ENCODE measurements at places on chromosomes 12 and 14. TPM values are rescaled to one million over a fixed set of nuclear protein-coding genes. Genes with fewer than 3 reads are reported as not detected.

The KRT71 gene
- not detected for total RNA-seq

The PLEKHD1 gene
- total RNA-seq: not detected

The SLC25A47 gene
- total RNA-seq: not detected

The CATSPERB gene
- not detected for total RNA-seq

The KCNA5 gene
- not detected for total RNA-seq

The ARHGAP5 gene
- 64.9 TPM for total RNA-seq

The SLC5A8 gene
- total RNA-seq: not detected

The ATG101 gene
- total RNA-seq: 156 TPM

The MLF2 gene
- total RNA-seq: 226 TPM

The CLEC9A gene
- not detected for total RNA-seq

The ARHGEF40 gene
- total RNA-seq: 86.1 TPM

The FUT8 gene
- total RNA-seq: 103 TPM

The NPFF gene
- not detected for total RNA-seq

The DBX2 gene
- not detected for total RNA-seq

The ADAM21 gene
- 0.40 TPM for total RNA-seq

DNA sequence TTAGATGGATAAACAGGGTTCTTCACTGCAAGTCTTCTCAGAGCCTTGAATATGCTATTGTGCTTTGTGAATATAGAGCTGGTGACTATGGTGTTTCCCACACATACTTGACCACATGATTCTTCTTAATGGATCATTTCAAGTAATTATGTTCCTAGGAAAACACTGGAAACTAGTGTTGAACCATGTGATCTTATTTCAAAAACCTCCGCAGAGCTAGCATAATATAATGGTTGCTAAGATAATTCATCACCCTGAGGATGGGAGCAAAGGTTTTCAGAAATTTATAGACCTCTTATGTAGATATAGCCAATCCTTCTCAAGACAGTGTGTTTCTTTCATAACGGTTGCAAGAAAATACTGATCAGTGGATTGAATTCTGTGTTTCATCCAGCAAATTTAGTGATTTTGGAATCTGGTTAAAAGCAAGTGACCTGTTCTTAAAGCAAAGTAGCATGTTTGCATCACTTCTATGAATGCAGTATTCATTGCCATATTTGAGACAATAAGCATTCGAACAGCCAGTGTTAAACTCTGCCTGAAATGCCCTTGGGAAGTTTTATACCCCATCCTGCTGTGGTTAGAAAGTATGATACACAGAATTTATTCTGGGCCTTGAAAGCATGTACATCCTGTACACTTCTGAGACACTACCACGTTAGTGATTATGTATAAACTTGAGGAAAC is 341.0 kb upstream of the E2F7 start:
- no peak for DNase-seq

DNA sequence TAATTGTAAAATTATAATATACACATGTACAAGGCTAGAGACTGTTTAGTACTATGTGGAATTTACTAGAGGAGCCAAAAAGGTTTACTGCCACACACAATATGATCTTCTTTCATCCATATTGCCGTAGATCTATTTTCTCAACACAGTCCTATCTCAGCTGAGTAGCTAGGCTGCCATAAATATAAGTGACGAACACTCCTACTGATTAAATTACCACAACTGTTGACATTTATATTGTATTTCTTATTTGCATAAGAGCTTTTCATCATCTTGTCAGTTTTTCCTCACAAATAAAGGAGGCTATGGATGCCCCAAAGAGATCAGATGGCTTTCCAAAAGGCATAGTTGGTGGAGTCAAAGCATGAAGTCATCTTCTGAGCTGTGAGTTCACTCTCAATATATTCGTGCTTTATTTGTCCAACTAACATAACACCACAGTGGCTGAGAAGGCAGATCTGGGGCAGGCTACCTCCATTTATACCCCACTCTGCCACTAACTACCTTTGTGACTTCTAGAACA is 78.6 kb downstream of the CCDC59 start:
- no peak for DNase-seq

- no peak for DNase-seq
These were observed 140.1 kb downstream of the DHRS2 start for GRCh38 chr14:23776296-23776695.

GRCh38 chr12:78036874-78037273 is 206.2 kb downstream of the NAV3 start:
- no peak for DNase-seq

GRCh38 chr12:71942259-71942658 is 3.6 kb downstream of the TPH2 start:
- DNase-seq: no peak

GRCh38 chr14:21802441-21802840 is 128.8 kb upstream of the OR4E1 start:
- DNase-seq: no peak

DNA sequence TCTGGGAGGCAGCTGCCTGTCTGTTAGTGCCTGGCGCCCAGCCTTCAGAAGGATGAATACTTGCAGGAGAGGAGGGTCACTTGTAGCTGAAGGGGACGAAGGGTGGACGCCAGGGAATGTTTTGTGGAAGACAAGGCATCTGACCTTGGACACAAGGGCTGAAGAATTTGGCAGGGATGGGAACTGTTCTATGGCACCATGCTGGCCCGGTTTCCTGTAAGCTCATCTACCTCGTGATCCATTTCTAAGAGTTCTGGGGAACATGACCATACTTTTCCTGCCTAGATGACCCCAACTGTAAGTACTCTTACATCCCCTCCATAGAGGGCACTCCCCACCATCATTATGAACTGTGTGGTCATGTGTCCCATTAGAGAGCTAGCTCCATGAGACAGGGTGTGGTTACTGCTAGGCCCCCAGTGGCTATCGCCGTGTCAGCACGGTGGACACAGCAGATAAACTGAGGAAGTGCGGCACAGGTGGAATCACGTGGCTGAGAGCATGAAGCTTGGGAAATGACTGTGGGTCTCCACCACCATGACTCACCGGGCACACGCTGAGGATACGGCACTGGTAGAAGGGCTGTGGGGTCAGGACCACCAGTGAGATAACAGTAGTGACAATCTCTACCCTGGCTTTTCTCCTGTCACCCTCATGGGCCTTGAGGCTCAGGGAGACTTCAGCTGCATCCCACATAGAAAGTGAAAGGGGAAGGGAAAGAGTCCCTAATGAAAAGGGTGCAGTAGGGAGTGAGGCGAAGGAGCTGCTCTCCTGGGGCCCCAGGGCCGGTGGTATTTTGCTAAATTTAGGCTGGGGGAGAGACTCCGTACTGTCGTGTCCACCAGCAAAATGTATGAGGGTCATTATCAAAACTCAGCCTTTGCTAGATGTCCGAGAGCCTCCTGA is 252.6 kb downstream of the FOXN3 start:
- no peak for DNase-seq

GRCh38 chr12:11776316-11776715 is 126.8 kb downstream of the ETV6 start:
- DNase-seq: no peak

DNA sequence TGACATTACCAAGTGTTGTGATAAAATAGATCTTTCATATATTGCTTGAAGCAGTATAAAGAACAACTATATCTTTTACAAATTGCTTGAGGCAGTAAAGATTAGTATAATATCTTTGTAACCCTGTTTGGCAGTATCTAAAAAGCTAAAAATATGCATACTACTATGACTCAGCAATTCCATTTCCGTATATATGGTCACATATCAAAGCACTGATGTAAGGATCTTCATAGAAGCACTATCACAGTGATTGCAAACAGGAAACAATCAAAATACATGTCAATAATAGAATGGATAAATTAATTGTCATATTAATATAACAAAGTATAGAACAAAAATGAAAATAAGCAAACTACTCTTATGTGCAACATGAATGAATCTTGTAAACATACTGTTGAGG is 158.4 kb upstream of the IGF1 start:
- DNase-seq: no peak

GRCh38 chr14:33480071-33480886 is 470.6 kb downstream of the EGLN3 start:
- DNase-seq: no peak

GRCh38 chr12:104667139-104667538 is 210.4 kb downstream of the CHST11 start:
- DNase-seq: no peak

DNA sequence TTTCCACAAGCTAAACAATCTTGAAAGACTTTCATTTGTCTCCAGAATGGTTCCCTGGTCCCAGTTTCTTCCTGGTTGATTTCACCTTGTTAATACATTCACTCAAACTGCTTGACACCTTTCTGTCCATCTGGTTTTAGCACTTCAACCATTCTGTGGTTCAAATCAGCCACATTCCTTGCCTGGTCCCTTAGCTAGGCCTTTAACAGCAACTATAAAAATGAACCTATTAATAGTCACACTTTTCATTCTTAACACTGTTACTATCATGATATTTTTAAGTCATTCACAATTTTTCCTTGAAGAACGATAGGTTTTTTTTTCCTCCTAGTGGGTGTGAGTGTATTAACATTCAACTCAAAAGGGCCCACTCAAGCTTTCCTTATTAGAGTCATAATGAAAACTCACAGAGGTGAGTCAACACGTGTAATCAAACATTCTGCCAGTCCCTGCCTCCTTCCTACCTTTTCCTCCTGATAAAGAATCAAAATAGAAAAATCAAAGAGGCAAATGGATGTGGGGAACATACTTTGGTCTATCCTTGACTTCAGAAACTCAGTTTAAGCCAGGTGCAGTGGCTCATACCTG is 34.4 kb upstream of the CCNT1 start:
- DNase-seq: no peak

DNA sequence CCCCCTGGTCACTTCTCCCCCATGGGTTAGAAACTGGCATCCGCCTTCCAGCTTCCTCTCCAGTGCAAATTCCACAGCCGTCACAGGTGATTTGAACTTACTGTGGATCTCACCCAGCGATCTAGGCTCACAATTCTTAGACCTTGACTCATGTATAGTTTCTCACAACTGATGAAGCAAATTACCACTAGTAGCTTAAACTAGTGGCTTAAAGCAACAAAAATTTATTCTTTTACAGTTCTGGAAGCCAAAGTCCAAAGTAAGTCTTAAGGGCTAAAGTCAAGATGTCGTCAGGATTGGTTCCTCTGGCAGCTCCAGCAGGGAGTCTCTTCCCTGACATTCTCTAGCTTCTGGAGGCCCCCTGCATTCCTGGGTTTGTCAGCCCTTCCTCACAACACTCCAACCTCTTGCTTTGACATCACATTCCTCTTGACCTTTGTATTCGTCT is 117.4 kb downstream of the KTN1 start:
- DNase-seq: no peak

GRCh38 chr14:101775826-101776225 is 14.3 kb downstream of the PPP2R5C start:
- DNase-seq: no peak

GRCh38 chr12:19710811-19711793 is 271.8 kb downstream of the AEBP2 start:
- no peak for DNase-seq

- DNase-seq: no peak
These were observed 141.6 kb downstream of the GLT1D1 start for GRCh38 chr12:128994856-128995255.

- DNase-seq: no peak
These were observed 155.1 kb downstream of the BTG1 start for GRCh38 chr12:91990525-91990924.

DNA sequence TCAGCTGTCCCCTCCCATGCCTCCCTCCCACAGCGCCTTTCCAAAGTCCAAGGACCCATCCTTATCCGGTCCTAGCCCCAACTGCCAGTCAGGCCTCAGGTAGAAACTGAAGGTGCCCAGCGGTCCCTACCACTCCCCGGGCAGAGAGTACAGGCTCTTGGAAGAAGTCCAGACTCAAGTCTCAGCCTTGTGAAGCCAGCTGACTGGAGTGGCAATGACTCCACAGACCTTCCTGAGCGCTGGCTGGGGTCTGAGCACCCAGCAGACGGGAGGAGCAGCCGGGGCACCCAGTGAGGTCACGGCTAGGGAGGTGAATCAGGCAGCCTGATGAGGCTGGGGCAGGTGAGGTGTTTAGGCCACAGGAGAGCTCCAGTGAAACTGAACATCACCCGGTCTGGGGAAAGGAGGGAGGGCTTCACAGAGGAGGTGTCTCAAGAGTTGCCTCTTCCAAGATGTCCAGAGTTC is 60.0 kb downstream of the ITPK1 start:
- no peak for DNase-seq

Measured in Daoy (cell line).